T1000 (cell line): ENCODE measurements at places on chromosomes 1 and 21.

DNA sequence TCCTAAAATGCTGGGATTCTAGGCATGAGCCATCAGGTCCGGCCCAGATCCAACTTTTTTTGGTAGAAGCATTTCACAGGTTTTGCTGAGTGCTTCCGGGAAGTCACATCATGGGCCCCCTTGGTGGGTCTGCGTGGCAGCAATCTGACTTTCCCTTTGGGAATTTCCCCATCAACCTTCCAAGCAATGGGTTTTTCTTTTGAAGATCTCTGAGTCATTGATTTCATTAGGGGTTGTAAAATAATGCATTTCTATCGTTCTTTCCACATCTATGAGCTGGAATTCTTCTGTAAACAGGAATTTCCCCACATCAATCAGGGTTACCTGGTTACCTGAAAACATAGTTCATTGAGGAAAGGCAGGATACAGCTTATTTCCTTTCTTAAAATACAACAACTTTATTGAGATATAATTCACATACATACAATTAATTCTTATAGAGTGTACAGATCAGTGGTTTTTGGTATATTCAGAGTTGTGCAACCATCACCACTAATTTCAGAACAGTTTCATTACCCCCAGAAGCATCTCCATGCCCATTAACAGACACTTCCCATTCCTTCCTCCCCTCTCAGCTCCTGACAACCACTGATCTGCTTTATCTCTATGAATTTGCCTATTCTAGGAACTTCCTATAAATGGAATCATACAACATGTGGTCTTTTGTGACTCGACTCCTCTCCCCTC lies 9.9 kb upstream of the ZBTB17 start:
- DNase-seq, result peak; percentile 61

DNA sequence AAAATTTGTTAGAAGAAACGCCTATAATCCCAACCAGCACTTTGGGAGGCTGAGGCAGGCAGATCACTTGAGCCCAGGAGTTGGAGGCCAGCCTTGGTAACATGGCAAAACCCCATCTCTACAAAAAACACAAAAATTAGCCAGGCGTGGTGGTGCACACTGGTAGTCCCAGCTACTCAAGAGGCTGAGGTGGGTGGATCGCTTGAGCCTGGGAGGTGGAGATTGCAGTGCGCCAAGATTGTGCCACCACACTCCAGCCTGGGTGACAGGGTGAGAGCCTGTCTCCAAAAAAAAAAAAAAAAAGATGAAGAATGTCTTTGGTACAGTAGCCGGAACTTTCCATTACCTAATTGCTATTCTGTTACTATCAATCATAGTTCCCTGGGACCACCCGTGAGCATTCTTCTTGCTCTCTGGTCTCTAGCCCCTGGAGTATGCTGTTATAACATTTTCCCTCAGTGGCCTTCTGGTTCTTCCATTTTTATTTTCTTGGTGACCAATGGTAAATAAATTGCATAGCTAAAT lies 43.4 kb downstream of the WASF2 start:
- no peak for DNase-seq

DNA sequence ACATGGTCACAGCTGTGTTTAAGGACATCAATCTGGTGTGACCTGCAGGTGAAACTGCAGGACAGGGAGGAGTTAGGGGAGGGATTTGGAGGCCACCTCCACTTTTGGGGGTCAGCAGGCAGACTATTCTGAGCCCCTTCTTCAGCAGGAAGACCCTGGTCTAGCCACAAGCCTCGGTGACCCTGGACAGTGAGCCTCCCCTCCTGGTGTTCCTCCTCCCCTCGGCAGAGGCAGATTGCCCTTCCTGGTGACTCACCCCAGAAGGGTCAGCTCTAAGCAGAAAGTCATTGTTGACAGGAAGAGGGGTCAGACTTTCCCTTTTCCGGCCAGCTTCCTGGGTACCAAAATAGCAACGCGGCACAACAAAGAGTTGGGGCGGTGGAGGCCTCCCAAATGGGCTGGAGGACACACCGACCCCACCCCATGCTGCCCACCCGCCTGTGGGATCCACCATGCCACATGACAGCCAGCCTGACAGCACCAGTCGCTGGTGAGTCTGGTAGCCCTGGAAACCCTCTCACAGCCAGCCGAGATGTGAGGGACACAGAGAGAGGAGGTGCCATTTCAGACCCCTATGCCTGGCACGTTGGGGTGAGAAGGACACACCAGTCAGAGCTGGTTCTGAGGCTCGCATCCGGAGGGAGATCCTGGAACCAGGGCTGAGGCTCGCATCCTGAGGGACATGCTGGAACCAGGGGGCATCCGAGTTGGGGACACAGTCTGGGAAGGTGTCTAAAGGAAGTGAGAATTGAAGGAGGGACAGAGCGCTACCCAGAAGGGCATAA lies 14.7 kb upstream of the CSF1 start:
- DNase-seq, result peak; percentile 12

DNA sequence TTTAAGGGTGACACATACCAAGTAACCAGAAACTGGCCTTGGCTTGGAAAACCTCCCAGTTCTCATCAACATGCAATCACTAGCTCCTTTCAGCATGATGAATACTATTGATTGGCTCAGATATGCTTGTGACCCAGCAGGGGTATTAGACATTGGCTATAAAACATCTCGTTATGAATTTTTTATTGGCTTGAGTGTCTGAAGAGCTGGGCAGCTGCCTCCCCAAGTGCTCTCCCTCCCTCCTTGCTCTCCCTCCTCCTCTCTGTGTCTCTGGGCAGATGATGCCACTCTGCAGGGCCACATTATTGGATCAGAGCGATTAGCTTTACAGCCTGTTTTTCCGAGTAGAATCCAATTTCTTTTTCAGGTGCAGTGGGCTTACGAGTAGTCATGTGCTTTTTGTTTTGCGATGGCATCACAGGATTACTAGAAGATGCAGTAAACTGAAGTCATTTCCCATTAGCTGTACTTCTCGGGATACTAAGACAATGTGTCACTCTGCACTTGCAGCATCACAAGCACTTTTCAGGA lies 79.3 kb upstream of the ATF3 start:
- peak; percentile 69 for DNase-seq

DNA sequence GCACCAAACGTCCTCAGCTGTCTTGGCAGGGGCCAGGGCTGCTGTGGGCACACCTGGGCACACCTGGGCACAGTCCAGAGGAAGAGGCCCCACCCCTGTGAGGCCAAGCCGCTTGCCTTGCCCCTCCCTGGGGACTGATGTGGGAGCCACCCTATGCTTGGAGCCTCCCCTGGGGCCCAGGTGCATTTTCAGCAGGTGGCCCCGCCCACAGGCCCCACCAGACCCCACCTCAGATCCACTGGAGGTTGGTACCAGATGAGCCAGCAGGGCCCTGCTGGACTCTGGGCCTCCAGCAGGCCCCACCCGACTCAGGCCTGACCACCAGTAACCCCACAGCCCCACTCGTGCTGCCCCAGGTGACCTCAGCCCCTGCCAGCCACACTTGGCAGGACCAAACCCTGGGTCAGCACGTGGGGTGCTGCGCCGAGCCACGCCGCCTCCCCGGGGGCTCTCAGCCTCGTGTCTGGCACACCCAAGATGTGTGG lies 8.8 kb downstream of the SLC19A1 start:
- DNase-seq, result no peak

GRCh38 chr1:13494025-13494424 lies 19.8 kb downstream of the LRRC38 start:
- no peak for DNase-seq

GRCh38 chr1:241447031-241447644 lies 72.4 kb downstream of the FH start:
- no peak for DNase-seq

GRCh38 chr1:60488847-60489246 lies 415.3 kb upstream of the C1orf87 start:
- no peak for DNase-seq

- no peak for DNase-seq
Measured at GRCh38 chr1:43344267-43344850, 6.7 kb downstream of the MPL start.

GRCh38 chr1:74766579-74766978 lies 33.6 kb downstream of the TYW3 start:
- no peak for DNase-seq

GRCh38 chr1:7437608-7438395 lies 333.3 kb upstream of the VAMP3 start:
- no peak for DNase-seq

DNA sequence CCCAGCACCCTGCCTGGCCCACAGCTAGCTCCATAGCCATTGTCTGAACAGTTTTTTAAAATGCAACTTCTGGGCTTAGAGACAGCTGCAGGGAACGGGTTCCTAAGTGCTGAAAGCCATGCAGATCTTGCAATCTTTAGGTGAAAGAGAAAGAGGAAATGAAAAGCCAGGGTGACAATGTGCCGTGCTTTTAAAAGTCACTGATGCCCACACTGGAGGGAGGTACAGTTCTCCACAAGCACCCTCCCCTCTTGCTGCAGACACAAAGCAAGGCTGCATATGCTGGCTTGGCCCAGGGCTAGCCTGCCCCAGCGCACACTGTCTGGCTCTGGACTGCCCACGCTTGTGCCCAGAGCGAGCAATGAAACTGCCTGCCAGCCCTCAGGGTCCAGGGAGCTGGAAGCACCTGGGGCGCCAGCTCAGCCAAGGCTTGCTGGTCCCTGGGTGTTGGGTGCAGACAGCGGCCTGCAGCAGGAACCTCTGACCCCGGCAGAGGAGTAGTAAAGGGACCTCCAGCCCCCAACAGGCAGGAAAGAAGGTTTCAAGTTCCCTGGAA lies 70.4 kb downstream of the AJAP1 start:
- no peak for DNase-seq

GRCh38 chr21:9759972-9760371 lies 761.4 kb upstream of the TPTE start:
- DNase-seq, result no peak

DNA sequence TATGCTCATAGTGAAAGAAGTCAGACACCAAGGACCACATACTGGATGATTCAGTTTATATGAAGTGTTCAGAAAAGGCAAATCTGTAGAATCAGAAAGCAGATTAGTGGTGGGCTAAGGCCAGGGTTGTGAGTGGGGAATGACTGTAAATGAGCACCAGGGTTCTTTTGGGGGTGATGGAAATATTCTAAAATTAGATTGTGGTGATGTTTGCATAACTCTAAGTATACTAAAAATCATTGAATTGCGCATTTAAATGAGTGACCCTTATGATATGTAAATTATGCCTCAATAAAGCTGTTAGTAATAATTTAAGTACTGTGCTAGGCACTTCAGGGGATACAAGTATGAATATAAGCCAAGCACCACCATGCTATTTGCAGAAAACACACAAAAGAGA lies 256.3 kb downstream of the TPR start:
- DNase-seq, result no peak

- DNase-seq, result no peak
Measured at GRCh38 chr1:222377428-222378088, 170.3 kb downstream of the HHIPL2 start.

DNA sequence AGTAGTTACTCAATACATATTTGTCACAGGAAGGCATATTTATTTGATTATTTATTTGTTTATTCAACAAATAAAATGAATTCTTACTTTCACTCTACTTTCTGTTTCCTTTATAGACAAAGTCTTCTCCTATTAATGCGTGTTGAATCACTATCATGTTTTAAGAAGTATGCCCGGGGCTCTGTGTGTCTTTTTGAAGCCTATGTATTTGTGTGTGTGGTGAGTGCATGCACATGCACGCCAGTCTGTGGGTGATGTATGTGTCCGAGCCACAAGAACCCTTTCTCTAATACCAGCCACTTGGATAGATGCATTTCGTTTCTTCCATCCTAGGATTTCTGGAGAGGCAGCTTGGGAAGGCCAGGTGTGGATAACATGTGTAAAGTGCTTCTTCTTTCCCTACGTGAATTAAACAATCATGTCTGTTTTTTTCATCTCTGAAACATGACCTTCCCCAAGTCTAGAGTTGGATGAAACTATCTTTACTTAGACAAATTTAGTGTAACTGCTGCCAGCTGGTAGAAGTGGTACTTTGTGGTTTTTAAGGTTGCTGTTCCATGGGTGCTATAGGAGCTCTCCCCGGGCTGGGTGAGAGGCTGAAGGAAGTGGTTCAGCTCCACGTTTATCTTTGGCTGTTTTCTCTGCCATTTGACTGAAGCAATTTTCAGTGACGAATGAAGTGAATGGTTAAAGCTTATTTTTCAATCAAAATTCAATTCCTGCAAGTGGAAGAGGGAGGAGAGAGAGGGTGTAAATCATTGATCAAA lies 46.8 kb upstream of the PPM1J start:
- no peak for DNase-seq

DNA sequence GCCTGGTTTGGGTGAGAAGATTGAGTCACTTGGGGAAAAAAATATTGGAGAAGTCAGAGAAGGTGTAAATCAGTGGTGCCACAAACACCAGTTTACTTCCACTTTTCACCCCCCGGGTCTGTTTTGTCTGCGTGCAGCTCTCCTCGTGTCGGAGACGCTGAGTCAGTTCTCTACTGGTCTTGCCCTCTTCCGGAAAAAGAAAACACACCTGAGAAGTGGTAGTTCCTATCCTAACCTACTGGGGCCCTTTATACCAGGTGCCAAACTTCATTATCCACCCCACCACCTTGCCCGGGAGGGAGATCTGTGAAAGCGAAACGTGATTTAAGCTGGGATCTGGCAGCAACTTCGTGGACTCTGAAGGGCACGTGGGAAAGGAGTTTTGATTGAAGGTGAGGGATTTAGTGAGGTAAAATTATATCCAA lies 855 bp upstream of the IVNS1ABP start:
- no peak for DNase-seq

DNA sequence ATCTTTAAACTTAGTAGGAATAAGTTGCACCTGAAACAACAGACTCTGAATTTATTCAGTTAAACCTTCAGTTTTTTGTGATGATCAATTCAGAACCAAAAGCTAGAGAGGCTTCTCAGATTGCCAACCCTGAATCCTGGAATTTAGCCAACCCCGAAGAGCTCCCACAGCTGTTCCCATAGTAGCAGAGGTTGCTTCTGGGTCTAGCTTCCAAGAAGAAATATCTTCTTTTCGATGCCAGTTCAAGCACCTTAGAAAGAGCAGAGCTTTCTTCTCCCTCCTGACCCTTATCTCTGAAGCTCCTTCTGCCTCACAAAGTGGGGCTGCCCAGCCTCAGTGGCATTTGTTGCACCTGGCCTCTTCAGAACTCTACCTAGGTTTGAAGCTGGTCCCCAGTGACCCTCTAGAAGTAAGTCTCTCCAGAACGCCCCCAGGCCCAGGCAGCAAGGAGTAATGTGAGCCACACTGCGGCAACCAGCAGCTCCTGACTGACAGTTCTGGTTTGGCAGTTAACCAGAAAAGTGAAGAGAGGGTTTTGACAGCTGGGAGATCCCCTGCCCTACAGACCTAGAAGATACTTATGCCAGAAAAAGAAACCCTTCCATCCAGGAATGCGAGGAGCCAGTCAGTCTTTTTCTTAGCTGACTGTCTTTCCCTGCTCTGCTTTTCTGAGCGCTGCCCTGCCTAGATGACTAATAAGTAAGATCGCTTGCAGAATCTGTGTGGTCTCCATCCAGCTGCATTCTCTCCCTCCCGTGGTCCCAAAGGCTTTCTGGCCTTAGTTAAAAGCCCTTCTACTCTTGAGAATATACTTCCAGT lies 165.9 kb downstream of the ADGRL4 start:
- DNase-seq, result peak; percentile 23

DNA sequence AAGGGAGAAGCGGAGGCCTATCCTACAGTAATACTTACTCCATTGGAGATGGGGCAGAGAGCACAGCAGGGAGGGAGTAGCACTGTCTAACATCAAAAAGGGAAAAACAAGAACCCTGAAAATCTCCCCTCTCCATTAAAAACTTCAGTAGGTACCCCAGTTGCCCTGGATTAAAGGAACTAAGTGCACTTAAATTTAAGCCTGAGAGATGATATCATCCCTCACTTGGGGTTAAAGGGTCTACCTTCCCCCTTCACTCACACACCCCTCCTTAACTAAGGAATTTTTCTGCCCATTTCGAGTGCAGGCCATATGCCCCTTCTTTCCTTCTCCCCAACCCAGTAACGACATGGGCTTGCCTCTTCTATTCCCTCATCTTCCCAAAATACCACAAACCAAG lies 3.7 kb upstream of the MTMR11 start:
- DNase-seq, result no peak

- DNase-seq, result no peak
Measured at GRCh38 chr1:44068442-44068921, 37.2 kb upstream of the SLC6A9 start.
